ACHN (cell line): ENCODE measurements at places on chromosomes 1 and 21.

GRCh38 chr1:78688697-78689096, 39.1 kb downstream of the IFI44 start:
- peak; percentile 38 for DNase-seq

DNA sequence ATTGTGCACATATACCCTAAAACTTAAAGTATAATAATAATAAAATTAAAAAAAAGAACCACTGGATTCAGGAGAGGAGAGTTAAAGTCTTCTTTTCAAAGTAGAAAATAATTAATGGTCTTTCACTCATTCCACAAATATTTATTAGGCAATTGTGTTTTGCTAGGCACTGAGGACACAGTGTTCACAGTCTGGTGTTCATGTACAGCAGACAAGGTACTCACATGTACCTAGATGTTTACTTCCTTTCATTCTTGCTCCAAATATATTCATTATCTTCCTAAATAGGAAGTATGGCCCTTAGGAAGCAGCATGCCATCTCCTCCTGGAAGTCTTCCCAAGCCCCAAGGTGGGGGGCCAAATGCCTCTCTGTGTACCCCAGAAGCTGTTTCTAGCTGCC, 265.0 kb downstream of the NPHP4 start:
- no peak for DNase-seq

- DNase-seq: no peak
Observed at GRCh38 chr1:169682071-169682470, 29.3 kb downstream of the SELL start.

- no peak for DNase-seq
Observed at GRCh38 chr1:24235921-24236788, 49.1 kb upstream of the IFNLR1 start.

- peak; percentile 82 for DNase-seq
Observed at GRCh38 chr1:206912445-206913095, 9.2 kb downstream of the FCMR start.

- DNase-seq: no peak
Observed at GRCh38 chr1:65418522-65419185, 1.8 kb upstream of the LEPR start.

GRCh38 chr1:156082309-156083091, at the start of gene MEX3A:
TSS of gene MEX3A (minus strand) at chr1:156082465. CDS start at chr1:156081998, 467 bp downstream.
- DNase-seq: peak; percentile 74

GRCh38 chr1:163535807-163536206, 214.1 kb downstream of the NUF2 start:
- DNase-seq: peak; percentile 27

DNA sequence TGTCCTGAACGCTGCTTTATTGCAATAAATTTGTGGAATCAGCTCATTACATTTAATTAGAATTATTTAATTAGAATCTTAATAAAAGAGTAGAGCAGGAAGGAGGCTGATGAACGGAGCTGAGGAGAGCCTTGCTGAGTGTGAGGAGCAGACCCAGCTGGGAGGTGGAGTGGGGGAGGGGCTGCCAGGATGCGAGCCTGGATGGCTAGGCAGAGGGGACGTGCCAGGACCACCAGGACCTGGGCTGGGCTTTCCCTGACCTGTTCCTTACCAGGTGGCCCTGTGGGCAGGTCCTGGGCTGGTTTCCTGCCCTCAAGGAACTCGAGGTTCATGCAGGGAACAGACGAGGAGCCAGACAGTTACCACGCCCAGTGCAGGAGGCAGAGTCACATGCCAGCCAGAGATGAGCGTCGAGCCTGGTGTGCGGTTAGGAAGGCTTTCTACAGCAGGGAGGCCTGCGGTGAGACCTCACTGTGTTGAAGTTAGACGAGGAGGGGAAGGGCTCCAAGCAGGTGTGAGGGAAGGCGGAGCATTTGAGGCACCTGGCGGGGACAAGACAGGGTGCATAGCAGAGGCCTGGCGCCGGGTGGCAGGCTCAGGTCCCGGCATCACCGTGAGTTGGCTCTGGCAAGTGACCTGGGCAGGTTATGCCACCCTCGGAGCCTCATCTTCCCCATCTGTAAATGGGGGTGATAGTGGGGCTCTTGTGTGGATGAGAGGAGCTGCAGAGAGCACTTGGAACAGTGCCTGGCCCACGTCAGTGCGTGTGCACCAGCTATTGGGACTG, 33.9 kb downstream of the LDLRAP1 start:
- no peak for DNase-seq

DNA sequence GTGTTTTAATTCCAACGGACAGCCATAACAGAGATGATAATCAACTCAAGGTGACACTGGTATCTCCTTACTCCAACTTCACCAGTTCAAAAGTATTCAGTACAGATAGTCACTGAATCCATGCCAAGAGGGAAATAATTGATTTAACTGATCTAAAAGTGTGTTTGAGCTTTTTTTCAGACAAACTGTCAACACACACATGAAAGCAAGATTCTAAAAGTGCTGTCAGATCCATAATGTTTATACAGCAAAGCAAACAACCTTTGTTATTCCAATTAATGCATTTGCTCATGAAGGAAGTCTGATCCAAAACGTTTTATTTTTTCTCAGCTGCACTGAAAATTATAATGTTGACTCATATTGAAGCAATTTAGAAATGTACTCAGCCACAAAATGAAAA, 5.9 kb upstream of the PRKAA2 start:
- DNase-seq: no peak

DNA sequence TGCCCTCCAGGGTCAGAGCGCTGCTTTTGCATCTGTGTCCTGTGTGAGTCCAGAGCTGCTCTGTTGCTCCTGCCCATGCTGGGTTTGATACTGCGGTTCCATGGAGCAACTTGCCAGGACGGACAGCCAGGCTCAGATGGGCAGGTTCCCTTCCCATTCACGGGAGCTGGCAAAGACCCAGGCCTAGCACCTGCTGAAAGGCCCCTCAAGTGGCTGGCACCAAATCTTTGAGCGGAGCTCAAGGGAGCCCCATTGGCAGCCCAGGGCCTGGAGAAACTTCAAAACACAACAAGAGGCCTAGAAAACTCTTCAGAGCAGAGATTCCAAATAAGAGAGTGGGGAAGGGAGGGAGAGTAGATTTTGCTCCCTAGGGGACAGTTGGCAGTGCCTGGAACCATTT, 97.2 kb downstream of the ACTL8 start:
- DNase-seq: no peak

GRCh38 chr21:39084979-39085729, 98.1 kb downstream of the PSMG1 start:
- no peak for DNase-seq

DNA sequence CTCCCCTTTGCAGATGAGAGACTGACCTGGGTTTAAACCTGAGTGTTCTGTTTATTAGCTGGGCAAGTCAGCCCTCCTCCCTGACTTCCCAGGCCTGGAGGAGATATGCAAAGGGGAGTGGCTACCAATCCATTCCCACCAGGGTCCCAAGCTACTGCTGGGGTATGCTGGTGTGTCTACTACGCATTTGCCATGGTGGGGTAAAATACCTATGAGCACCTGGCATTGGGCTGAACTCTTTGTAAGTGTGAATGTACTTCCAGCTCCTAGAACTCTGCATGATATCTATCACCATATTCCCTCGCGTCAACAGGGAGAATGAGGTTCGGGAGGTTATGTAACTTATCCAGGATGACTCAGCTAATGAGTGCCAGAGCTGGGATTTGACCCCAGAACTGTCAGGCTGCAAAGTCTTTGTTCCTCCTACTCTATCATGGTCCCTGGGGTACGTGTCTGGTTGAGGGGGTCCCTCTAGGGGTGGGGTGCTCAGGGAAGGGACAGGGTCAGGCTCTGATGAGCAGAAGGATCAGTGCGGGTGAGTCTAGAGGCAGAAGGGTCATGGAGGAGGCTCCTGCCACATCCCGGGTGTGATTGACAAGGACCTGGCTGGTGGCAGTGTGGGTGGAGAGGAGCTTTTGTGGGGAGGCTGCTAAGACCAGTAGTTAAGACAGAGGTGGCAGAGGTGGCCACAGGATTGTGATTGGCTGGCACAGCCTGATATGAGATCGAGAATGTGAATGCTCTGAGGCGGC, 16.7 kb downstream of the AMPD2 start:
- no peak for DNase-seq

GRCh38 chr1:167064621-167065020, 25.6 kb downstream of the GPA33 start:
- DNase-seq: no peak

- DNase-seq: no peak
Observed at GRCh38 chr1:176959191-176959820, 205.2 kb downstream of the ASTN1 start.

DNA sequence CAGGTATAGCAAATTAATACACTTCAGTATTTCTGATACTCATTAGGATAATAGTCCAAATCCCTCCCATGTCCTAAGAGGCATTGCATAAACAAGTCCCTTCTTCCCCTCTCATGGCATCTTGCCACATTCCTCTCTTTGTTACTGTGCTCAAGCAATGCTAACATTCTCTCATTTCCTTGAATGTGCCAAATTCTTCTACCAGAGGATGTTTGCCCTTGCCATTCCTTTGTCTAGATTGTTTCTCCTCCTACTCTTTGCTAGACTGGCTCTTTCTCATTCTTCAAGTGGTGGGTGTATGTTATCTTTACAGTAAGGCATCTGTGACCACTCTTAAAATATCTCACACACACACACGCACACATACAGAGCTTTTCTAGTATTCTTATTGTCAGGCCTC, 621.0 kb upstream of the CXADR start:
- DNase-seq: no peak

DNA sequence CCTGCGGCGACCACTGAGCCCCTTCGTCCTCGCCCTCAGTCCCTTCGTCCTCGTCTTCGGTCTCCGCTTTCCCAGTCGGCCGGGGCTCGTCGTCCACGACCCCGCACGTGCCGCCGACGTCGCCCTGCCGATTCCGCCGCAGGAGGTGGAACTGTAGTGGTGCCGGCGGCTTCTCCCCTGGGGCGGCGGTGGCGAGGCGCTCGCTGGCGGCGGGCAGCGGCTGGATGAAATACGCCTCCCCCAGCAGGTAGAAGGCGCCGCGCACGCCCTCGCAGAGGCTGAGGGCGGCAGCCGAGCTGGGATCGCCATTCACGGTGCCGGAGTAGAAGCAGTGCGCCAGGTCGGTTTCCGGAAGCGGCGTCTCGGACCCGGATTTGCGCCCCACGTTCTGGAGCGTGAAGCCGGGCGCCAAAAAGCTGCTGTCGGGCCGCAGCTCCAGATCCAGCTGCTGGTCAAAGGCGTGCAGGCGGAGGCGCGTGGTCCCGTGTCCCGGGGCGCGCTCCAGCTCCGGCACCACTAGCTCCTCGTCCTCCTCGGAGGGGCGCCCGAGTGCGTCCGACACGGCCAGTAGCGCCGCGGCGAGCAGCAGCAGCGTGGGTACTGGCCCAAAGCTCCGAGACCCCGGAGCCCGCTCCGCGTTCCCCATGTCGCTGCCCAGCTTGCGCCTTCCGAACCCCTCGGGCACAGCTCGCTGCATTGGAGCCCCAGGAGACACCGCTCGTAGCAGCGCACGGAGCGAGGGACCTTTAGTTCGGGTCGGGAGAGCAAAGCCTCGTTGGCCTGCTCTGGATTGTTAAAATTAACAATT, 747 bp downstream of the ADAMTS1 start:
- peak; percentile 29 for DNase-seq

GRCh38 chr1:66585002-66585401, 51.0 kb downstream of the SGIP1 start:
- DNase-seq: no peak

DNA sequence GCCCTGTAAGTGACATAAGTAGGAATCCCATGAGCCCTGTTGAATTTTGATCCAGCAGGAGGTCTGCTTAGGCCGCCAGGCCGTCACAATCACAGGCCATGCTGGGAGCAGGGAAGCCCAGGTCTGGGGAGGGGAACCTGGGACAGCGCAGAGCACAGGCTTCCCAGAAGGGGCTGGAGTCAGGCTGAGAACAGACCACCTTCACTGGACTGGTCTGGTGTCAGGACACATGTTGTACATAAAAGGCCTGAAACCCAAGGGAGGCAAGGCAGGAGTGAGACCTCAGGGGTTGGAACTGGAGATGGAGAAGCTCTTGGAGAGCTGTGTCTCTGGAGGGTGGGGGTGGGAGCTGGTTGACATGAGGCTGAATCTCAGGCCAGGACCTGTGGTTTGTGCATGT, 63.3 kb upstream of the ARTN start:
- no peak for DNase-seq

DNA sequence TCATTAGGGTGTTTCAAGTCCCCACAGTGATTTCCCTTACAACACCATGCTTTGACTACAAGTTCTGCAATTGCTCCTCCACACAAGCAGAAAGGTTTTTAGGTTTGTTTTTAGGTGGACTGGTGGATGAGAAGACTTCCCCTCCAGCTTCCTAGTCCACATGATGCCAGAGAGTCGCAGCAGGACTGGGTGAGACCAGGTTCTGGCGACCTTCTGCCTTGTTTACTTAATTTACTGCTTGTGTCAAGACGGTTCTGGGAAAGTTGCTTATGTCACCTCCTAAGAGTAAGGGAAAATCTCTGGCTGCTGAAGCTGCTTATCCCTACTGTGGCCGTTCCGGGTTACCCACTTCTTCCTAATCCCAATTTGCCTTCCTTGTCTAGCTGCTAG, 76.4 kb downstream of the GLUL start:
- no peak for DNase-seq

- peak; percentile 54 for DNase-seq
Observed at GRCh38 chr1:172356620-172357019, 63.9 kb upstream of the C1orf105 start.

DNA sequence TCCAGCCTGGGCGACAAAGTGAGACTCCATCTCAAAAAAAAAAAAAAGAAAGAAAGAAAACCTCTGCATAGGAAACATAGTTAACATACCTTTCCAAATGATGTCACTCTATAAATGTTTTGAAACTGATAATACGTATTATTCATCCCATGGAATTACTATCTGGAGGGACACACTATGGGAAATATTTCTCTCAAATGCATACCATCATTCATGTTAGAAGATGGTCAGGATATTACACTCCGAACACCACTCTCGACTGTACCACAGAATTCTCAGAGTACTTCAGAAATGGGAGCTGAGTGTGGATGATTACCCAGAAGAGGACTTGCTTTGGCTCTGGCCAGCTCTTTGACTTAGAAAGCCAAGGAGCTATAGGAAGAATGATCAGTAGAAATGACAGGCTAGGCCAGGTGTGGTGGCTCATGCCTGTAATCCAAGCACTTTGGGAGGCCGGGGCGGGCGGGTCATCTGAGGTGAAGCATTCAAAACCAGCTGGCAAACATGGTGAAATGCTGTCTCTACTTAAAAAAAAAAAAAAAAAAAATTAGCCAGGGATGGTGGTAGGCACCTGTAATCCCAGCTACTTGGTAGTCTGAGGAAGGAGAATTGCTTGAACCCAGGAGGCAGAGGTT, 5.2 kb upstream of the LIN28A start:
- DNase-seq: no peak

DNA sequence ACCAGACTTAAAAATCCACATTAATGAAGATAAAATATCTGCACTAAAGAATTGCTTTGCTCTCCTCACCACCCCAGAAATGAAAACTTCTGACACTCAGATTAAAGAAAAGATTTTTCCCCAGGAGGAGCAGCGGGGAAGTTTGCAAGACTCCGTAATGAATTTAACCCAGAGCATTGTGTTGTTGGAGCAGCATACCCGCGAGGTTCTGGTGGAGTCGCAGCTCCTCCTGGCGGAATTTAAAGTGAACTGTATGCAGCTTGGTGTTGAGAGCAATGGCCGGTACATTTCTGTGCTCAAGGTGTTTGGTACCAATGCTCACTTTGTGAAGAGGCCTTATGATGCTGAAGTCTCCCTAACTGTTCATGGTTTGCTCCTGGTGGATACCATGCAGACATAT, 46.4 kb downstream of the VPS13D start:
- no peak for DNase-seq

GRCh38 chr1:16938351-16939321, 16.9 kb downstream of the CROCC start:
- DNase-seq: no peak

GRCh38 chr1:110829955-110830553, 42.9 kb upstream of the CD53 start:
- peak; percentile 39 for DNase-seq
